ENCODE measurements at places on chromosomes 11 and 22. TPM values are rescaled to one million over a fixed set of nuclear protein-coding genes. Genes with fewer than 3 reads are reported as not detected.

DNA sequence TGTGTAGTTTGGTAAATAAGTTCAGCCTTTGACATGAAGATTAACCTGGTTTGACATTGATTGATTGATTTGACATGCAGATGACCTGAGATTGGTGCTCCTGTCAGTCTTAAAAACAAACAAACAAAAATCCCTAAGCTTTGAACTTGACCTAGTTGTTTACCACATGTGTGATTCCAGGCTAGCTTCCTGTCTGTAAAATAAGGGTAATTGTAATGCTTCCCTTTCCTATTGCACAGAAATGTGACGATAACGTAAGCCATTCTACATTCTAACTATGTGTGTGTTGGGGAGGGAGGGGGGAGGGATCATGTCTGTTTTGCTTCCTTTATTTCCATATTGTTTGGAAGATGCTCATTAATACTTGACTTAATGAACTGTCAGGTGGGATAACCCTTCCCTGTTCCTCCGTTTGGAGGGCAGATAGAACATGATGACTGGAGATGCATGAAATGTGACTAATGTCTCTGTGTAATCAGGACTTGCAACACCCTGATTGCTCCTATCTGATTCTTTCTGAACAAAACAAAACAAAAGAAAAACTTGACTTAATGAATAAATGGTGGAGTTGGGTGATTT, 106.1 kb upstream of the CLMP start:
- H3K4me1 ChIP-seq = peaks cover 11% of the 10 kb centered on the region
- H3K36me3 ChIP-seq = no peaks in the 10 kb centered on the region
- no peak overlapping the region for H3K4me3 ChIP-seq
- H3K27ac ChIP-seq = no peak overlapping the region

COA4 gene
- 68.2 TPM for total RNA-seq

C22orf42 gene
- total RNA-seq = 4.0 TPM

MICAL2 gene
- 16.6 TPM for total RNA-seq

OR5M8 gene
- total RNA-seq = not detected

APOC3 gene
- 7.3 TPM for total RNA-seq

GRCh38 chr22:40635043-40635939, 1.2 kb downstream of the MRTFA start:
- peak overlapping the region; percentile 89 for H3K27ac ChIP-seq
- peaks cover 28% of the 10 kb centered on the region for H3K4me1 ChIP-seq
- H3K36me3 ChIP-seq = no peaks in the 10 kb centered on the region
- H3K27me3 ChIP-seq = no peaks in the 10 kb centered on the region
- DNase-seq = no peak
- peak overlapping the region; percentile 97 for H3K4me3 ChIP-seq

- H3K27me3 ChIP-seq = no peaks in the 10 kb centered on the region
- H3K4me3 ChIP-seq = no peak overlapping the region
- DNase-seq = no peak
- H3K4me1 ChIP-seq = peaks cover 26% of the 10 kb centered on the region
- no peak overlapping the region for H3K27ac ChIP-seq
- H3K36me3 ChIP-seq = no peaks in the 10 kb centered on the region
These were observed 14.0 kb upstream of the KCNJ11 start for GRCh38 chr11:17402486-17402885.

- H3K4me3 ChIP-seq = no peak overlapping the region
- no peaks in the 10 kb centered on the region for H3K36me3 ChIP-seq
- H3K27me3 ChIP-seq = no peaks in the 10 kb centered on the region
- peaks cover 4% of the 10 kb centered on the region for H3K4me1 ChIP-seq
- DNase-seq = peak; percentile 69
These were observed 9.8 kb upstream of the FAM111B start for GRCh38 chr11:59097113-59097708.

DNA sequence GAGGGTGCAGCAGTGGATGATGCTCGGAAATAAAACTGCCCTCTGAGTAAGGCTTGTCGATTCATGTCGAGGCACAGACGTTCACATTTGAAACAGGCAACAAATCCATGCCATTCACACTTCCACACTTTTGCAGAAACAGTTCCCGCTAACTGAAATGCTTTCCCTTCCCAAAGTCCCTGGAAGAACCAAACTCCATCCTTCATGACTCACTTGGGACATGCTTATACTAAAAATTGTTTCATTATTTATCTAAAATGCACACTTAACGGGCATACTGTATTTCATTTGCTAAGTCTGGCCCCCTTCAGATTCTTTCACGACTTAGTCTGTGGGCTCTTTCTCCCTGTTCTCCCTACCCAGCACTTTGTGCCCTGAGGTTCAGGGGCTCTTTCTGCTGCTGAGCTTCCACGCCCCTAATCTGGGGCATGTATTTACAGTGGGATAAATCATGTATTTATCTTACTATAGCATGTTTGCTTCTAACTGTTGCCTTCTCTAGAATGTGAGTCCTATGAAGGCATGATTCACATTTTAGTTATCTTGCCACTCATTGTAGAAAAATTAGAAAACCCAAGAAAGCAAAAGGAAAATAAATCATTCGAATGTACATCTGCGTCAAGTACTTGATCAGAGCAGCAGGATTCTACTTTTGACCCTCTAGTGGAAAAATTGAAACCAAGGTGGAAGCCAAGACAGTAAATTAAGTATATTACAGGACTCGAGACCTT, 12.5 kb downstream of the SCGB1A1 start:
- H3K36me3 ChIP-seq = no peaks in the 10 kb centered on the region
- peaks cover 31% of the 10 kb centered on the region for H3K4me1 ChIP-seq
- no peak for DNase-seq
- no peak overlapping the region for H3K27ac ChIP-seq

DNA sequence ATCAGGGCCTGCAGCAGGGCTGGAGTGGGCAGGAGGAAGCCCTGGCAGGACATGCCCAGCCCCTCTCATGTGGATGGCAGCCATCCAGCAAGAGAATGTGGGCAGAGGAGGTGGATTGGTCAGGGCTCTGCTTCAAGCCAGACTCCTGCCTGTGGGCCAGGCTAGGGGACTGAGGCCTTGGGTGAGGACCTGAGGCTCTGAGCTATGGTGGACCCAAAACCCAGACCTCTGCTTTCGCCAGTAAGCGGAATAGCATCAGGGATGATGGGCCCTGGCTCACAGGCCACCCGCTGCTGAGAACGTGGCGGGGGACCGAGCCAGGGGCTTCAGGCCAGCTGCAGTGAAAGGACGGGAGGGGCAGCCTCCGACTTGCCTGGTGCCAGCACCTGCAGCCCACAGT, 57.4 kb downstream of the LINC01488 start:
- no peak overlapping the region for H3K27ac ChIP-seq
- no peaks in the 10 kb centered on the region for H3K36me3 ChIP-seq
- H3K4me1 ChIP-seq = peaks cover 14% of the 10 kb centered on the region
- H3K4me3 ChIP-seq = no peak overlapping the region

CALCA gene
- not detected for total RNA-seq

OR5A1 gene
- not detected for total RNA-seq

SLC22A25 gene
- total RNA-seq = not detected

DNA sequence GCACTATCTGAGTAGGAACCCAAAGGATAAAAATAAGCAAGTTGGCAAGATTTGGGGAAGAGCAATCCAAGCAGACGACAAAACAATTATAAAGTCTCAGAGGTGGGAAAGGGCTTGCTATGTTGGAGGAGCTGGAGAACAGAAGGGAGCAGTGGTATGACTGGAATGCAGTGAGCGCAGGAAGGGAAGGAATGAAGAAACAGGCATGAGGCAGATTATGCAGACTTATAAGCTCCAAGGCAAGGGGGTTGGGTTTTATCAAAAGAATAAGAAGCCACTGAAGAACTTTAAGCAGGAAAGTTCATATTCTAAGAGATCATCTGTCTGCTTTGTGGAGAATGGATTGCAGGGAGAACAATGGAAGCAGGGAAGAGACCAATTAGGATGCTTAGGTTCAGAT, 31.7 kb downstream of the PGM2L1 start:
- no peak for DNase-seq
- H3K4me1 ChIP-seq = no peaks in the 10 kb centered on the region
- no peak overlapping the region for H3K27ac ChIP-seq

- DNase-seq = no peak
- no peaks in the 10 kb centered on the region for H3K27me3 ChIP-seq
- no peak overlapping the region for H3K4me3 ChIP-seq
- H3K4me1 ChIP-seq = no peaks in the 10 kb centered on the region
- peaks cover 13% of the 10 kb centered on the region for H3K36me3 ChIP-seq
- H3K27ac ChIP-seq = no peak overlapping the region
These were observed 90.0 kb downstream of the BCR start for GRCh38 chr22:23270212-23270733.

DNA sequence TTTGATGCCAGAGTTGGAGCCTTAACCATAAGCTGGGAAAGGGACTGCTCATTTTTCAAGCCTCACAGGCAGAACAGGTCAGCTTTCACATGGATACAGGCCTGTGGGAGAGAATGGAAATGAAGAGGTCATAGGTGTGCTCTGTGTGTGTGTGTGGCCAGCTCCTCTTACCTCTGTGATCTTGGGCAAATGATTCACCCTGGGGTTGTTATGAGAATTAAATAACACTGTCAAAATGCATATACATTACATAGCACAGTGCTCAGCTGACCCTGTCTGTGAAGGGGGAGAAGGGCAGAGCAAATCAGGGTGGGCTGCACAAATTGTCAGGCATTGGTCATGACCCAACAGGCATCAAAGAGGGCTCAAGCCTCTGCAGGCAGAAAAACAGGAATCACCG, 372.5 kb downstream of the TENM4 start:
- H3K4me3 ChIP-seq = no peak overlapping the region
- no peaks in the 10 kb centered on the region for H3K27me3 ChIP-seq
- peaks cover 7% of the 10 kb centered on the region for H3K4me1 ChIP-seq
- no peaks in the 10 kb centered on the region for H3K36me3 ChIP-seq

SLC22A9 gene
- not detected for total RNA-seq

DNA sequence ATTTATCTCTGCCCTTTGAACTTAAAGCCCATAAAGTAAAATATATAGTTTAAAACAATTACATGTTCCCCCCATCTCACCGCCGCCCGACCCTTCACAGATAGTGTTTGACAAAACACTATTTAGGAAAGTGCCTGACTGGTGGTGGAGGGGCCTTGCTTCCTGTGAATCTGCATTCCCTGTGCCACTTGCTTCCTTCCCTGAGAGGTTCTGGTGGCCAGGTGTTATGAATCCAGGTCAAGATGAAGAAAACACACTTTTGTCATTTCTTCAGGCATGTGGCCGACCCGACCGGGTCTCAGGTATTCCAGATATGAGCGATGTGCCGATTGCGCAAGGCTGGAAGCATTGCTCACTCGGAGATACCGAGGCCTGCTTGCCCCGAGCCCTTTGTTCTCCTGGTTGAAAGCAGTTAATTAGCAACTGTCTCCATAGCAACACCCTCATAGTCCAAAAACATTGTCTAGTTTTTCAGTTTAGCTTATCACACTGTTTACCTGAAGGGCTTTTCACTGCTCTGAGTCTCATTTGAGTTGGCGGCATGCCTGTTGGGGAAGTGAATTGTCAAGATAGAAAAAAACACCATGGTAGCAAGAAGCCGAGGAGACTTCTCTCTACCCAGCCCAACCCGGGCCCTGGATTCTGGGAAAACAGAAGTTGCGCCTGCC, 128.3 kb downstream of the TEAD1 start:
- no peak overlapping the region for H3K4me3 ChIP-seq
- H3K4me1 ChIP-seq = peaks cover 95% of the 10 kb centered on the region
- H3K27ac ChIP-seq = peak overlapping the region; percentile 75
- DNase-seq = peak; percentile 95
- no peaks in the 10 kb centered on the region for H3K36me3 ChIP-seq

DNA sequence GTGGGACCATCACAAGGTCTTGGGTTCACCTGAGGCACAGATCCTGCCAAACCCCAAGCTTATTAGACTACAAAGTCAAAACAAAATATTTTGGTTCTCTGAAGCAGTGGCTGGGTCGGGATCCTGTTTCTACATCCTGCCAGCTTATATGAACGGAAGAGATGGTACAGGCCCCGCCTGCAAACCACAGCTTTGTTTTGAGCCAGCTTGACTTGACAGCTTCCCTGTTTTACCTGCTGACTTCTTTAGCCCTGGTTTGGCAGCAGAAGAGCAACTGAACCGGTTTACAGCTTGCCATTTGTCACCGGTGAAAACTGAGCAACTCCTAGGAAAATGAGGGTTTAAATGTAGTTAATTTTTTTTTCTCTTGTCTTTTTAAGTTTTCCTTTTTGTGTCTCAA, 11.4 kb downstream of the PACS1 start:
- H3K36me3 ChIP-seq = no peaks in the 10 kb centered on the region
- H3K27me3 ChIP-seq = no peaks in the 10 kb centered on the region
- peaks cover 51% of the 10 kb centered on the region for H3K4me1 ChIP-seq
- peak; percentile 83 for DNase-seq
- H3K27ac ChIP-seq = no peak overlapping the region
- no peak overlapping the region for H3K4me3 ChIP-seq

SOX10 gene
- 0.66 TPM for total RNA-seq

GSTT2B gene
- total RNA-seq = 8.3 TPM

NRXN2 gene
- 4.9 TPM for total RNA-seq

- no peaks in the 10 kb centered on the region for H3K27me3 ChIP-seq
- H3K4me1 ChIP-seq = no peaks in the 10 kb centered on the region
- no peak overlapping the region for H3K27ac ChIP-seq
- no peaks in the 10 kb centered on the region for H3K36me3 ChIP-seq
These were observed 68.9 kb downstream of the C22orf31 start for GRCh38 chr22:28992565-28993356.

- no peak for DNase-seq
- H3K4me1 ChIP-seq = peaks cover 6% of the 10 kb centered on the region
- peaks cover 3% of the 10 kb centered on the region for H3K36me3 ChIP-seq
- H3K27me3 ChIP-seq = no peaks in the 10 kb centered on the region
- H3K27ac ChIP-seq = no peak overlapping the region
- H3K4me3 ChIP-seq = no peak overlapping the region
These were observed 41.1 kb upstream of the TPBGL start for GRCh38 chr11:75199412-75199955.

GRCh38 chr11:17699147-17700114, 19.9 kb upstream of the MYOD1 start:
- H3K27ac ChIP-seq = no peak overlapping the region
- no peak overlapping the region for H3K4me3 ChIP-seq
- H3K4me1 ChIP-seq = peaks cover 5% of the 10 kb centered on the region
- no peak for DNase-seq
- H3K36me3 ChIP-seq = no peaks in the 10 kb centered on the region
- no peaks in the 10 kb centered on the region for H3K27me3 ChIP-seq

HIC2 gene
- total RNA-seq = 4.0 TPM

NCF4 gene
- 6.0 TPM for total RNA-seq

BCO2 gene
- 3.6 TPM for total RNA-seq

HMOX1 gene
- total RNA-seq = 9.3 TPM

GRCh38 chr11:20589796-20590195, 9.6 kb upstream of the SLC6A5 start:
- no peaks in the 10 kb centered on the region for H3K27me3 ChIP-seq
- H3K36me3 ChIP-seq = no peaks in the 10 kb centered on the region
- H3K27ac ChIP-seq = no peak overlapping the region
- no peaks in the 10 kb centered on the region for H3K4me1 ChIP-seq

DNA sequence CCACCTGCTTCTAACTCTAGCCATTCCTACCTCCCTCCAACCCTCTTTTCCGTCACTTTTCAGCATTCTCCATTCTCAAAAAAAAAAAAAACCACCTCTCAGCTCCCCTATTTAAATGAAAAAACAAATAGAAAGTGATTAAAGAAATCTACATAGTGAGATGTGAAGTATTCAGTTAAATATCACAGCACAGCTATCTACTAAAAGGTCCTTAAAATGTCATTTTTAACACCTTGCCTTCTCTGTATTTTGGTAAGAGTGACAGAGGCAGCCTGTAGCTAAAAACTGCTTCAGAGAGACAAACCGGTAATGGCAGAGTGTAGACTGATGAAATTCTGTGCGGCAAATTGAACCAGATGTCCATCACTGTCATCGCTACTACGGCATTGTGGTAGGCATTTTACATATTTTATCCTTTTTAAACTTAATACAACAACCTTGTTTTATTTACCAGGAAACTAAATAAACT, 346 bp upstream of the ALG9 start:
- H3K36me3 ChIP-seq = no peaks in the 10 kb centered on the region
- H3K27me3 ChIP-seq = no peaks in the 10 kb centered on the region
- peak overlapping the region; percentile 92 for H3K27ac ChIP-seq
- H3K4me3 ChIP-seq = peak overlapping the region; percentile 86
